ENCODE measurements at places on chromosomes 6 and 20.
A peak's percentile ranks its signal among the peaks of the same experiment; 100 is the strongest.

GRCh38 chr20:3276680-3277015, 37.7 kb upstream of the SLC4A11 start:
- no peak for DNase-seq

- no peak for DNase-seq
Observed at GRCh38 chr6:168420706-168421105, 20.3 kb upstream of the SMOC2 start.

DNA sequence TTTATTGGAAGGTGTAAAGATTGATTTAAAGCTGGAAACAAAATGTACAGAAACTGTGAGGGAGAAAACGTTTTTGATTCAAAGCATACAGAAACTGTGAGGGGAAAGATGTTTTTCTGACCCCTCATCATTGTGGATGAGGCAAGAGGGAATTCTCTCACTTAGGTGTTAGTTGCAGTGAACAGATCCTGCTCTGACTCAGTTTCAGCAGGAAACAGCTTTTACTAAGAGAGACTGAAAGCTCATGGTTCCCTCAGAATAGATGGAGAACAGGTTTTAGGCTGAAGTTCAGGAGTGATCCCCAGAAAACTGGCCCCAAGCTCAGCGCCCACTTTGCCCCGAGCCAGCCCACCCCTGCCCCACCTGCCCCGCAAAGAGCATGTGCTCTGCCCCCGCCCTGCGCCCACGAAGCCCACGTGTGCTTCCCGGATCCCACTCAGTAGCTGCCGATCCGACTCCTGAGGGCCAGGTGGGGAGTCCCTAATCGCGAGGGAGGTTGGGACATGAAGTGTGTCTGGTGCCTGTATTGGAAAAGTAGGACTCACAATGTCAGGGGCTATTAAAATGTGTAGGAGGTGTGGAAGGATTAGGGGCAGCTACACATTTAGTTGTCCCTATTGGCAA, 41.2 kb downstream of the DUSP22 start:
- DNase-seq: no peak

DNA sequence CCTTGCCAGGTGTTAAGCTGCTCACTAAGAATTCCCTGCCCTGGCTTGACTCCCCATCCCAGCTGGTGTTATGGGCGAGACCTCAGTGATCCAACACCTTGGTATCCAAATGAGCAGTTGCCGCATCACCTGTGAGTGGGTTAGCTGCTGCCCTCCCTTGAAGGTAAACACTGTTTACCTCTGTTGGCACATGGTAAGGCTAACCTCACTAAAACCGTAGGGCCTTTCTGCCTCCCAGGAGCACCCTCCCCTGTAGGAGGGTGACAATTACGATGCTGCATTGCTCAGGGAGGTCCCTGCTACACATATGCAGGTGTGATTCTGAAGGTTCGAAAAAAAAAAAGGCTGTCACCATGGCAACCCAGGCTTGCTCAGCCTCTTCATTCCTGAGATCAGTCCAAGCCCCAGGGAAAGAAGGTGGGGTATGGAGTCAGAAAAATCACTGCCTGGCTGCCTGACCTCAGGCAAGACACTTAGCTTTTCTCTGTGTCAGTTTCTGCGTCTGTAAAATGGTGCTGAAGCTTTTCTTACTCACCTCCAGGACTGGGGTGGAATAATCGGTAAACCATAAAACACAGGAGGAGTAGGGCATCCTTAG, 19.5 kb downstream of the PNPLA1 start:
- DNase-seq: no peak

GRCh38 chr6:21855811-21856455, 262.4 kb downstream of the SOX4 start:
- DNase-seq: no peak

DNA sequence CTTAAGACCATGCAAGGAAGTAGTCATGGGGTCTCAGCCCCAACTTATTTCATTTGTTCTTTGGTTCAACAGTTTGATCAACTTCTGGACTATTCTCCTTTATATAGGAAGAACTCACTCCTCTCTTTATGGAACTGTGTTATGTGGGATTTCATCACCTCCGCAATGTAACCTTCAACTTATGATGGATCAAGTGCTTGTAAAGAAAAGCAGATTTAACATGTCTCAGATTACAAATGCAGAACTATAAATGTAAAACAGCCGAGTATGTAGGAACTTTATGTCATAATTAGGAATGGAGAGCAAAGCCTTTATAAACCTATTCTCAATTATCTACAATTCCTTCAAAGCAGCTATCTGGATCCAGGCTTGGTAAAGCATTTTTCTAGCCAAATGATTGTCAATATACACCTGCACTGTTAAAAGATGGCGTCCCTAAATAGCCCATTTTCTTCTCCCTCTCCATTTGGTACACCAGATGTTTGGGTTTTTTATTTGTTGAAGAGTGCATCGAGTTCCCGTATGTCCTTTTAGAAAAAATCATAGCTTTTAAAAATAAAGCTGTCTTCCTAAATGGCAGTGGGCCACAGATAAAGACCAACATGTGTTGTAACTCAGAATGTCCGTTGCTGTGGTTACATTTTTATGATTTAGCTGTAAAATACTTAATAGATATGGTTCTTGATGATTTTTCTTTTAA, 985.1 kb upstream of the SLC35B3 start:
- no peak for DNase-seq

GRCh38 chr6:10419749-10420545, 5.1 kb upstream of the TFAP2A start:
- no peak for DNase-seq

GRCh38 chr20:10649797-10650160, 24.0 kb downstream of the JAG1 start:
- no peak for DNase-seq

- DNase-seq: no peak
Observed at GRCh38 chr6:74638412-74638811, 567.4 kb downstream of the COL12A1 start.

DNA sequence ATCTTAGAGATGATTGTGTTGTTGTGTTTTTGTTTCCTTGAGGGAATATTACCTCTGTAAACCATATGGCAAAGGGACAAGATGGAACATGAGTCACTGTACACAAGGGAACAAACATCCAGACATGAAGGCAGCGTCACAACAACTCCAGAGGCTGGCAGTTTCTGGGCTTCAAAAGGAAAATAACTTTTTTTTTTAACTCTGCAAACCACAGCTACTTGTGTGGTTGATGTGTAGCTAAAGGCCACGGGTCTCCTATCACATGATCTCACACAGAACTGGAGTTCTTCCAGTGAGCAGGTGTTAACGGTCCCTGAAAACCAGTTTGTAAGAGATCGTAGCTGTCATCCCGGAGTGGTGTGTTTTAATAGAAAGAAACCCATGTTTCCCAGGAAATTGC, 33.2 kb upstream of the HBS1L start:
- no peak for DNase-seq

- DNase-seq: no peak
Observed at GRCh38 chr20:14235355-14235754, 102.1 kb downstream of the FLRT3 start.

DNA sequence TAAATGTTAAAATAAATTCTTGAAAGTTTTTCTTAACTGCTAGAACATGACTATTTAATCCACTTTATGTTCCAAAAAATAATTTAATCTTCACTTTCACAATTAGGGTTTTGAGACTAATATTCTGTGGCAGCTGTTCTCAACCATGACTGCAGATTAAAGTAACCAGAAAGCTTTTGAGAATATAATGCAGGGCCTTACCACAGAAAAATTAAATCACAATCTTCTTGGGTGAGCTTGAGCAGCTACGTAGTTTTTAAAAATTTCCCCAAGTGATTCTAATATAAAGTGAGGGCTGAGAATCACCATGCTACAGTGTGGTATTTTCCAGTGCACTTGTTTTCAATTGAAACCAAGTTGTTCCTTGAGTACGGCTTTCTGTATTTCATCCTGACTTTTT, 196.6 kb upstream of the PTCHD4 start:
- DNase-seq: no peak

DNA sequence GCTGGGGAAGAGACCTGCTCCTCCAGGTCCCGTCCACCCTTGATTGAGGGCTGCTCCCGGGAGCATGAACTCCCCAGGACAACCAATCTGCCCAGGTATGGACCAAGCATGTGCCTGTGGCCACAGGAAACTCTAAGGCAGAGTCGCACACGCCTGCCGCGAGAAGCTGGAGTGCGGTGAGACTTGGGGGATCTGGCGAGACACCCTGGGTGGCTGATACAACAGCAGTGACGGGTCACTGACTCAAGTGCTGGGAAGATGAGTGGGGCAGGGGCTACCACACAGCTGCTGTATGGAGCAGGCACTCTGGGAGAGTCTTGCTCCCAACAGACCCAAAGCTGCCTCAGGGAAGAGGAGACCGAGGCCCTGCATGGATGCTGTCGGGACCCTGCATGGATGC, 40.1 kb downstream of the BFSP1 start:
- DNase-seq: no peak

- DNase-seq: no peak
Observed at GRCh38 chr6:84773431-84774156, 9.2 kb upstream of the TBX18 start.

- no peak for DNase-seq
Observed at GRCh38 chr20:31925631-31926030, 26.2 kb downstream of the PDRG1 start.

GRCh38 chr6:149750136-149750609, 632 bp downstream of the PCMT1 start:
- peak; percentile 40 for DNase-seq

All from GDM1 (cell line).